ENCODE measurements at places on chromosomes 11 and 22.

DNA sequence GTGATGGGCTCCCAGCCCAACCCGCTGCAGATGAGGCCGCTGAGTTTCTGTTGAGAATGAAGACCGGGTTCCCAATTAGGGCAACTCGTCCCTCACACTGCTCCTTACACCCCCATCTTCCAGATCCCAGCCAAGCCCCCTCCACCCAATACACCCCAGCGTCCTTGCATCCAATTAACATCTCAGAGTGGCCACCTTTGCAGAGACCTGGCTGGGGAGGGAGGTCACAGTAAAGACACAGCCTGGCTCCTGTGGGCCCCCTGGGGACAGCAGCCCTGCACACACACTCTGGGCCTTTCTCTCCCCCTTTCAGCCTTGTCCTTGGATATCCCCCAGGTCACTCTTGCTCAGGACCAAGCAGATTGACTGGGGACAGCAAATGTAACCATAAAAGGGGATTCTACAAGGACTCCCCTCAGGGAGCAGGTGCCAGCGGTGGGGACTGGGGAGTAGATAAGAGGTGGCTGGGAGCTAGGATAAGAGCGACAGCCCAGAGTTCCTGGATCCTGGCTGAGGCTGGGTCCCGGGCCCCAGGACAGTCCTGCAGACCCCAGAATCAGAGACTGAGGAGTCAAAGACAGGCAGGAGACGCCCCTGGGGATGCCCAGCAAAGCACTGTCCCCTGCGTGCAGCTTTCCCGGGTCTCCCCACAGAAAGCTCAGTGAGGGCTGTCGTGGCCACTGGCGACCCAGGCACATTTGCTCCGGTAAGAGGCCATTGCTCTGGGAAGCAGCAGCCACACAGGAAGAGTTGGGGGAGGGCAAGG is 8.4 kb downstream of the APOBEC3A start:
- peaks cover 13% of the 10 kb centered on the region for H3K4me1 ChIP-seq
- no peak for DNase-seq
- H3K27me3 ChIP-seq, result peaks cover 26% of the 10 kb centered on the region
- H3K27ac ChIP-seq, result no peak overlapping the region
- H3K36me3 ChIP-seq, result no peaks in the 10 kb centered on the region

DNA sequence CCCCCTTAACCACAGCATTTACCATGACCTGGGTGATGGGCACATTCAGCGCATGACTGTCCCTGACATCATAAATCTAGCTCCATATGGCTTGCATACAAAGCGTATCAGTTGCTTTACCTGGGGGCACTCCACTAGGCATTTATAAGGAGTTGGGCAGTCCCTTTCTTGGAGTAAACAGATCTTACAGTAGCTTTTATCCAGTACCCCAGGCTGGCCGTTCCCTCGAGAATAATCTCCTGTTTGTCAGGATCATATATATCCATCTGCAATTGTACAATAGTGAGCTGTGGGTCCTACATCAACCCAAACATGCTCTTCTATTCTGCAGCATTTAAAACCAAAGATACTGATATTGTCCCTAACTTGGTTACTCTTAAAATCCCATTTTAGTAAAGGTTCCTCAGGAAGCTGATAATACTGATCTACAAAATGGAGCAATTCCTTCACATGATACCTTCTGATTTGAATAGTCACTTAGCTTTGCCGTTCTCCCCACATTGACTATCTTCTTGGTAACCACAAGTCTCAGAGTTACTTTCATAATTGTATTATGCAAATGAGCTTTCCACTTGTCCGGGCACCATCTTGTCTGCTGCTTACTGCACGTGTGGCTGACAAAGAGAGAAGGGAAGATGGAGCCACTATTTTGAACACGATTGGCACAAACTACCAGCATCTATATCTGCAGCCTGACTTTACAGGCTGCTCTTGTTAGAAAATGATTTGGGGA is 205.0 kb downstream of the CWF19L2 start:
- no peak overlapping the region for H3K4me3 ChIP-seq
- H3K27me3 ChIP-seq, result peaks cover 7% of the 10 kb centered on the region
- no peak overlapping the region for H3K27ac ChIP-seq
- no peaks in the 10 kb centered on the region for H3K36me3 ChIP-seq
- no peak for DNase-seq

- DNase-seq, result no peak
- no peak overlapping the region for H3K4me3 ChIP-seq
- peaks cover 4% of the 10 kb centered on the region for H3K27me3 ChIP-seq
- no peaks in the 10 kb centered on the region for H3K36me3 ChIP-seq
- no peak overlapping the region for H3K27ac ChIP-seq
- H3K4me1 ChIP-seq, result no peaks in the 10 kb centered on the region
These were observed 40.5 kb upstream of the ZBTB16 start for GRCh38 chr11:114019046-114019445.

GRCh38 chr11:3164552-3165151 is 458 bp downstream of the OSBPL5 start:
- no peak for DNase-seq
- no peak overlapping the region for H3K27ac ChIP-seq
- peaks cover 43% of the 10 kb centered on the region for H3K27me3 ChIP-seq
- H3K36me3 ChIP-seq, result no peaks in the 10 kb centered on the region
- H3K4me1 ChIP-seq, result peaks cover 14% of the 10 kb centered on the region
- peak overlapping the region; percentile 41 for H3K4me3 ChIP-seq

DNA sequence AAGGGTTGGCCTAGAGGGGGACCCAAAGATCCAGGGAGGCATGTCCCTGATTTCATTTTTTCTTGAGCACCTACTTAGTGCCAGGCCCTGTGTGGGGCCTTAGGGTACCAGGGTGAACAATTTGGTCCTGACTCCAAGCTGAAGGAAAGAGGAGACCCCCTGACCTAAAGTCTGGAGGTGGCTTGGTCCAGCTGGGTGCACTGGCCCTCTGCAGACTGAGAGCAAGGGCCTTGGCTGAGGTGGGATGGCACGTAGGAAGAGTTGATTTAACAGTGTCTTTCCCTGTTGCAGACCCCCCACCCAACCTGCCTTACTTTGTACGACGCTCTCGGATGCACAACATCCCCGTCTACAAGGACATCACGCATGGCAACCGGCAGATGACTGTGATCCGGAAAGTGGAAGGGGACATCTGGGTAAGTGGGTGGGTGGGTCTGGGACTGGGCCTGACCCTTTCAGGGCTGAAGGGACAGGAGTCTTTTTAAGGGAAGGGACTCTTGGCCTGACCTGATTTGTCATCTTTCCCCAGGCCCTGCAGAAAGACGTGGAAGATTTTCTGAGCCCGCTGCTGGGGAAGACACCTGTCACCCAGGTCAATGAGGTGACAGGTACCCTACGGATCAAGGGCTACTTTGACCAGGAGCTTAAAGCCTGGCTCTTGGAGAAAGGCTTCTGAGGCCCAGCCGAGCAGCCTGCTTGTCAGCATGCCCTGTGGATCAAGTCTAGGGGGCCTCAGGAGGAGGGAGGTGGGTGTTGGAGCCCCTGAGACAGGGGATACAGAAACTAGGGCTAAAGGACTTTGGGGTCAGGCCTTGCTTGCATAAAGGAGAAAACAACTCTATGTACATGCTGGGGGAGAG is 3.3 kb downstream of the MRPL49 start:
- peak overlapping the region; percentile 26 for H3K27ac ChIP-seq
- no peak overlapping the region for H3K4me3 ChIP-seq
- no peaks in the 10 kb centered on the region for H3K27me3 ChIP-seq
- H3K36me3 ChIP-seq, result peaks cover 5% of the 10 kb centered on the region

DNA sequence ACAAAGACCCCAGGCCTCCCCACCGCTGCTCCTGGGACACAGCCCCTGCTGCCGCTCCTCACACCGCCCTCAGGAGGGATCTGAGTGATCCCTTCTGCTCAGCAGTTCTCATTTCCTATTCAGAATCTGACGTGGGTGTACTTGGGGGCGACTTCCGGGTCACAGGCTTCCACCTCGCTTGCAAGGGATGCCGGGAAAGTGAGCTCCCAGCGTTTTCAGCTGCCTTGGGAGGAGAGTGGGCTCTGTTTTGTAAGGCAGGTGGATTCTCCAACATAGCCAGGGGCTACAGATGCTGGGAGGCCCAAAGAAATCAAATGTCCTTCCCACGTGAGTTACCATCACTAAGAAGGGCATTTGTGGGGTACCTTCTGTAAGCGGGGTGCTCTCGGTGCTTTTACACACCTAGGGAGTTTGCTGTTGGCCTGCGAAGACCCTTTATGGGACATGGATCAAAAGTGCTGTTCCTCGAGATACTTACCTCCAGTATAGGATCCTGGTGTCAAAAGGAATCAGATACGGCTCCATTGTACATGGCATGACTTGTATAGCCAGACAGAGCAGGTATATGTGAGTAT is 9.7 kb upstream of the LRRC10B start:
- H3K27me3 ChIP-seq, result peaks cover 9% of the 10 kb centered on the region
- no peak overlapping the region for H3K27ac ChIP-seq
- DNase-seq, result no peak
- H3K4me1 ChIP-seq, result no peaks in the 10 kb centered on the region
- H3K36me3 ChIP-seq, result no peaks in the 10 kb centered on the region

- H3K27me3 ChIP-seq, result no peaks in the 10 kb centered on the region
- no peak overlapping the region for H3K4me3 ChIP-seq
- peaks cover 53% of the 10 kb centered on the region for H3K4me1 ChIP-seq
- no peak for DNase-seq
- H3K27ac ChIP-seq, result peak overlapping the region; percentile 54
- peaks cover 6% of the 10 kb centered on the region for H3K36me3 ChIP-seq
These were observed 8.7 kb downstream of the PRDM11 start for GRCh38 chr11:45155058-45155551.

DNA sequence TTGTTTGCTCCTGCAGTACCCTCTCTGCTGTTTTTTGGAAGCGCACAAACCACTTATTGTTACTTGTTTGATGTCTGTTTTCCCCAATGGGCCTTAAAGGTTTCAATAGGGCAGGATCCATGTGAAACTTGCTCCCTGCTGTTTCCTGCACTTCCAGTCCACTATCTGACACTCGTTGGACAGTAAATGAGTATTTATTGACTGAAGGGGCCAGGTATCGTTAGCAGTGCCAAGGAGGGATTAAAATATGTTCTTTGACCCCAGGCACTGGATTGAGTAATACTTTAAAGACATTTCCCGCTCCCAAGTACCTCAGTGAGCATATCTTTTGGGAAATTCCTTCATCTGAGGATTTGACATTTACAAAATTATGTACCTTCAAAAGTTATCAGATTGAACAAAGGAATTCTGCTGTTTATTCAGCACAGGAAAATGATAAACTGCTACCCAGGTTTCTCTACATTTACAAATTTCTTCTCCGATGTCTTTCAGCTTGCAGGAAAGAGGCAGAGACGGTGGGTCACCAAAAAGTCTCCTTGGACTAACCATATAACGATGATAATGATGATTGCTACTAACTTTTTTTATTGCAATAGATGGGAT is 23.3 kb upstream of the OR9Q2 start:
- H3K27me3 ChIP-seq, result peaks cover 11% of the 10 kb centered on the region
- H3K36me3 ChIP-seq, result no peaks in the 10 kb centered on the region
- H3K27ac ChIP-seq, result no peak overlapping the region
- DNase-seq, result no peak

DNA sequence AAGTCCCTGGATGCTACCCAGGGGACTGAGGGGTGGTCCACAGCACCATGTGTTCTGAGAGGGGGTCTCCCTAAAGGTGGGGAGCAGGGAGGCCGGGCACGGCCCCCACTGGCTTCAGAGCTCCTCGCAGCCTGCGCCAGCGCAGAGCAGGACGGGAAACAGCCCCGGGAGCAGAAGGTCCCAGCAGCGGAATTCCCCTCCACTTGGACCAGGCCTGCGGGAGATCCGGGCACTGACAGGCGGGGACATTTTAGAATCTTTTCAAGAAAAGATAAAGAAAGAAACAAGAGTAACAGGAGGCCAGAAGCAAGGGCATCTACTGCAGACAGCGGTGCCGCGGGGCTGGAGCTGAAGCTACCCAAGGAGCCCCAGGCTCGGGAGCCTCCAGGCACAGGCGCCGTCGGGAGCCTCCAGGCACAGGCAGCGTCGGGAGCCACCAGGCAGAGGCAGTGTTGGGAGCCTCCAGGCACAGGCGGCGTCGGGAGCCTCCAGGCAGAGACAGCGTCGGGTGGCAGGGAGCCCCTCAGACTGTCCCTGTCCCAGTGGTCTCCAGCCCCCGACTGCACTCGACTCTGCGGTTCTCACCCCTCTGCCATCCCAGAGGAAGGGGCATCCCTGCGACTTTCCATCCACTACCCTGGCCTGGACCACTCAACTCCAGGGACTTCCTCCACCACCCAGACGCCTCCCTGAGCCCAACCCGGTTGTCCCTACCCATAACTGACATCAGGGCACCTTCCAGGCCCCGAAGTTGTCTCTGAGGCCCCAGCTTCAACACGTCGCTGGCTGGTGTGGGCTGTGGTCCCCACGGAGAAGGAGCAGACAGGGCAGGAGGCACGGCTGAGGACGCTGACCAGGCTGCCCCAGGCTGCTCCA is 211.1 kb downstream of the BRD1 start:
- H3K36me3 ChIP-seq, result peaks cover 12% of the 10 kb centered on the region
- no peak for DNase-seq
- no peak overlapping the region for H3K4me3 ChIP-seq
- H3K27me3 ChIP-seq, result no peaks in the 10 kb centered on the region

- H3K27me3 ChIP-seq, result no peaks in the 10 kb centered on the region
- no peak overlapping the region for H3K4me3 ChIP-seq
- peaks cover 22% of the 10 kb centered on the region for H3K4me1 ChIP-seq
These were observed 18.4 kb upstream of the CTSD start for GRCh38 chr11:1782031-1782590.

DNA sequence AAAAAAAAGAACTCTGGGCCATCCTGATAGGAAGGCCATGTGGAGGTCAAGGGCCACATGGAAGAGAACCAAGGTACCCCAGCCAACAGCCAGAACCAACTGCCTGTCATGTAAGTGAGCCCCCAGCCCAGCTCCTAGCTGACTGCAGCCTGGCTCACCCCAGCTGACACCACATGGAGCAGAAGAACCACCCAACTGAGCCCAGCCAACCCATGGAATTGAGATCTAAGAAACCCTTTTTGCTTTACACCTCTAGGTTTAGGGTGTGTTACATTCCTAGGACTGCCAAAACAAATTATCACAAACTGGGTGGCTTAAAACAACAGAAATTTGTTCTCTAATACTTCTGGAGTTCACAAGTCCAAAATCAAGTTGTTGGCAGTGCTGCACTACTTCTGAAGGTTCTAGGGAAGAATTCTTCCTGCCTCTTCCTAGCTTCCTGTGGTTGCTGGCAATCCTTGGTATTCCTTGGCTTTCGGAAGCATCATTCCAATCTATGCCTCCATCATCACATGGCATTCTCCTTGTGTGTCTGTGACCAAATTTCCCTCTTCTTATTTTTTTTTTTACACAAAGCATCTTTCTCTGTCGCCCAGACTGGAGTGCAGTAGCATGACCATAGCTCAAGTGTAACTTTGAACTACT is 4.4 kb downstream of the C11orf86 start:
- H3K4me3 ChIP-seq, result no peak overlapping the region
- no peak for DNase-seq
- H3K4me1 ChIP-seq, result peaks cover 2% of the 10 kb centered on the region

- H3K27me3 ChIP-seq, result peaks cover 9% of the 10 kb centered on the region
- DNase-seq, result no peak
- H3K27ac ChIP-seq, result no peak overlapping the region
- no peak overlapping the region for H3K4me3 ChIP-seq
- no peaks in the 10 kb centered on the region for H3K4me1 ChIP-seq
These were observed 215.7 kb downstream of the CSNK2A3 start for GRCh38 chr11:11137339-11137738.
